Stimulated activated CD8-positive, alpha-beta memory T cell treated with anti-CD3 and anti-CD28 coated beads, Interleukin-2, amount 100 ng/mL, for 1 hour (primary cell): ENCODE measurements at places on chromosomes 3 and 15.

GRCh38 chr3:159356606-159357005, 554.8 kb downstream of the MFSD1 start:
- no peak for DNase-seq

DNA sequence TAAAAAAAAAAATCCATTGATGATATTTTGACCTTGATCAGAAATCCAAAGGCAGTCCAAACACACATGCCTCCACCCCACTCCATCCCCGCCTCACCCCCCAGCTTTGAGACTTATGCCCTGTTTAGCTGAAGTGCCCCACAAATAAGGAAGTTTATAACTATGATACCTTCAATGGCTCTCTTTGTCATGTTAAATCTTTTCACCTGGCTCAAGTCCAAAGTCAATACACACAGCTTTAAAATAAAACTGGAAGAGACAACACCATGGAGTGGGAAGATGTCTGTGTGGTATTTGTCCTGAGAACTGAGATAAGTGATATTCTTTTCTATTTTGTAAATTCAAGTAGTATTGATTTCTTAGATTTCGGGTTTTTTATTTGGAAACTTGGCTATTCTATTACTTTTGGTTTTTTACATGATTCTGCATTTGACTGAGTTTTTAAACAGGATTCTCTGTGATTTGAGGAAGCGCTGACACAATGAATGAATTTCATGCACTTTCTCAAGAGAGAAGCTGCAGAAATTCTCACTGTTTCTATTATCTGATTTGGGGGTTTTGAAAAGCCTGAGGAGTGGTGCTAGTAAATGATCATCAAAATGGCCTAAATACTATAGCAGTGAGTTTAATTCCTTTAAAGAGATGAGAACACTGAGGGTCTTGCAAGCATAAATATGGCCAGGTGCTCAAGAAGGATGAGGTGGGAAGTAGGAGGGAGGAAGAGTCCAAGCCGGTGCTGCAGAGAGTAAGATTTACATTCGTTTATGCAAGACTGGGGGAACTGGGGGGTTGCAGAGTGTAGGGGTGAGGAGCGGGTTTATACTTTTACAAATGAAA, 5.2 kb downstream of the FOXB1 start:
- DNase-seq: no peak

- no peak for DNase-seq
These were observed 16.0 kb upstream of the PTX3 start for GRCh38 chr3:157420606-157421130.

DNA sequence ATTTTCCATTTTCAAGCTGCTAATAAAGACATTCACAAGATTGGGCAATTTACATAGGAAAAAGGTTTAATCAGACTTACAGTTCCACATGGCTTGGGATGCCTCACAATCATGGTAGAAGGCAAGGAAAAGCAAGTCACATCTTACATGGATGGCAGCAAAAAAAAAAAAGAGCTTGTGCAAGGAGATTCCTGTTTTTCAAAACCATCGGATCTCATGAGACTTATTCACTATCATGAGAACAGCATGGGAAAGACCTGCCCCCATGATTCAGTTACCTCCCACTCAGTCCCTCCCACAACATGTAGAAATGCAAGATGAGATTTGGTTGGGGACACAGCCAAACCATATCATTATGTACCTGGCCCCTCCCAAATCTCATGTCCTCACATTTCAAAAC, 202.0 kb downstream of the FNDC3B start:
- DNase-seq: no peak

DNA sequence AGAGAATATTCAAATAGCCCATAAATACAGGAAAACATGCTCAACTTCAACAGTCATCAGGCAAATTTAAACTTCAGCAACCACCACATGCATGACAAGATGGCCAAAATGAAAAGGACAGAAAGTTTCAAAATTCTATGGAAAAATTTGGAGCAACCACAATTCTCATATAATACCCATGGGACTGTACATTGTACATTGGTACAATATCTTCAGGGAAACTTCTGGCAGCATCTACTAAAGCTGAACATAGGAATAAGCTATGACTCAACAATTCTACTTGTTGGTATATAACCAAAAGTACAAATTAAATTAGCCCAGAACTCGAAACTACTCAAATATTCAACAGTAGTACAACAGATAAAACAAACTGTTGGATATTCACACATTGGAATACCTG, 847.6 kb downstream of the TBL1XR1 start:
- no peak for DNase-seq

DNA sequence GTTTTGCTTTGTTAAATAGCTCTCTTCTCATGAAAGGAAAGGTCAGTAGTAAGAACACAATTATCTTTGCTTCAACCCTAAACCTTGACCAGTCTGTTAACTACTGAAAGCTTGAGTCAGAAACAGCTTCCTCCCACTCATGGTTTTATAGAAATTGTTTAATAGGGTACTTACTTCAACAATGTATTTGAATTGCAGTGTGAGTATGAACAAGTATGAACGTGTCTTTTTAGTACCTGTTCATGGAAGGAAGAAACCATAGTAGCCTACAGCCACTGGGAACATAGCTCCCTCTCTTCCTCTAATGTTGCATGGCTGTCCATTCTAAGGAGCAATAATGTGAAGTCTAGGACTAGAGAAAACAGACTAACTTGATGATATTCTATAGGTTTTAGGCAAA, 311.0 kb downstream of the MCTP2 start:
- DNase-seq: no peak

GRCh38 chr15:100234158-100235029, 107.4 kb downstream of the ADAMTS17 start:
- DNase-seq: no peak

GRCh38 chr15:91892436-91892835, 38.9 kb downstream of the SLCO3A1 start:
- DNase-seq: no peak

DNA sequence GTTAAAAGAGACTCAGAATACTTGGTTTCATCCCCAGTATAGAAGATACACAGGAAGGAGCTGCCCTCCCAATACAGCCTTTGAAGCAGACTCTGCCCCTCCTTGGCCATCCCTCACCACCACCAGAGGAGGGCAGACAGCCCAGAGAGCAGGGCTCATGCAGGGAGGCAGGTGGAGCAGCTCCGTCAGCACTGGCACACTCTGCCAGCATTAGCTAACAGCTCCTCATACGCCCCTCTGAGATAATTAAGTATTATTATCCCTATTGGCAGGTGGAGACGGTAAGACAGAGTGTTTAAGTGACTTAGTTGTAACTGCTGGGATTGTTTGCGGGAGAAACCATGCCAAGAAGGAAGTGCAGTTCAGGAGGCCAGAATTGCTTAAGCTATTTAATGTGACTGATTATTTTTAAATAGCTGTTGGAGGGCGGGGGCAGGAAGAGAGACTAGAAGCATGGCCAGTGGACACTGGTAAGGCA, 434.0 kb downstream of the EPHB1 start:
- DNase-seq: no peak

GRCh38 chr3:50242851-50243542, 7.0 kb downstream of the GNAI2 start:
- no peak for DNase-seq

DNA sequence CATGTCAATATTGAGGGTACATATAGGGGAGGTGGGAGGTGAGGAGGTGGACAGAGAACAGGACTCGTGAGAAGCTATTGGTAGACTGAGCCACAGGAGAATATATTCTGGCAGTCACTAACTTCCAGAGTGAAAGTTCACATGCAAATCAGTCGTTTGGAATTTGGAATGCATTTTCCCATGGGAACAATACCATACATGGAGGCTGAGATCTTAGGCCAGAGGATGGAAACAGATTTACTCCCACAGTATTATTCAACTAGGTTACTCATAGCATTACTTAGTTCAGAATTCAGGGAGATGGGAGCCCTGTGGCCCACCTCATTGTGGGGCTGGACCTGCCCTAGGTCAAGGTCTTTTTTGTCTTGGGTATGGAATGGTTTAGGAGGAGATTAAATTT, 36.4 kb upstream of the ABHD2 start:
- DNase-seq: no peak

- DNase-seq: no peak
These were observed 56.8 kb upstream of the TPM1 start for GRCh38 chr15:62985768-62986167.

DNA sequence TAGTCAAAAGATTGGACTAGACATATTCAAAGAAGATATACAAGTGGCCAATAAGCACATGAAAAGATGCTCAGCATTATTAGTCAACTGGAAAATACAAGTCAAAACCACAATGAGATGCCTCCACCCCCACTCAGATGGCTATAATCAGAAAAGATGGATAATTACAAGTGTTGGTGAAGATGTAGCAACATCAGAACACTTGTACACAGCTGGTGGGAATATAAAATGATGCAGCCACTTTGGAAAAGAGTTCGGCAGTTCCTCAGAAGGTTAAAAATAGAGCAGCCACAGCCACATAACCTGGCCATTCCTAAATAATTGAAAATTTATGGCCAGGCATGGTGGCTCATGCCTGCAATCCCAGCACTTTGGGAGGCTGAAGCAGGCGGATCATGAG, 38.4 kb downstream of the HEG1 start:
- DNase-seq: no peak

- no peak for DNase-seq
These were observed 6.4 kb downstream of the WDR73 start for GRCh38 chr15:84647726-84648125.

- DNase-seq: no peak
These were observed 71.3 kb downstream of the PTPRG start for GRCh38 chr3:61632568-61633175.

- DNase-seq: no peak
These were observed 70.5 kb upstream of the MAP4 start for GRCh38 chr3:48086705-48087104.

DNA sequence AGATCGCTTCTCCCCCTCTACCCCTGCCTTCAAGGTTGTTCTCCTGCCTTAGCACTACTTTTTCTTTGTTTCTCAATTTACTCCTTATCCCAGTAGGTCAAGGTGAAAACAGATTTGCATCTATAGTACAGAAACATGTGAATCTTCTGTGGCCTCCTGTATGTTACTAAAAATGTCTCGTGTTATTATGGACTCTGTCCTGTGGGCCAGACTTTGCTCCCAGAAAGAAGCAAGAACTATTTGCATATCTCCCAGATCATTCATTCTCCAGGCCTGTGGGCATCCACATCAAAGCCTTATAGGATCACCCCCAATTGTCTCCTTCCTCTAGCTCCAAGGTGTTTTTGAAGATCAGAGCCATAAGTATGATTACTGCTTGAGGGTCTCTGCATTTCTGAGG, 169.5 kb upstream of the ROPN1 start:
- no peak for DNase-seq

GRCh38 chr15:101348015-101348414, 53.0 kb upstream of the SNRPA1 start:
- DNase-seq: no peak

GRCh38 chr3:152556731-152557254, 278.1 kb upstream of the P2RY1 start:
- DNase-seq: no peak

DNA sequence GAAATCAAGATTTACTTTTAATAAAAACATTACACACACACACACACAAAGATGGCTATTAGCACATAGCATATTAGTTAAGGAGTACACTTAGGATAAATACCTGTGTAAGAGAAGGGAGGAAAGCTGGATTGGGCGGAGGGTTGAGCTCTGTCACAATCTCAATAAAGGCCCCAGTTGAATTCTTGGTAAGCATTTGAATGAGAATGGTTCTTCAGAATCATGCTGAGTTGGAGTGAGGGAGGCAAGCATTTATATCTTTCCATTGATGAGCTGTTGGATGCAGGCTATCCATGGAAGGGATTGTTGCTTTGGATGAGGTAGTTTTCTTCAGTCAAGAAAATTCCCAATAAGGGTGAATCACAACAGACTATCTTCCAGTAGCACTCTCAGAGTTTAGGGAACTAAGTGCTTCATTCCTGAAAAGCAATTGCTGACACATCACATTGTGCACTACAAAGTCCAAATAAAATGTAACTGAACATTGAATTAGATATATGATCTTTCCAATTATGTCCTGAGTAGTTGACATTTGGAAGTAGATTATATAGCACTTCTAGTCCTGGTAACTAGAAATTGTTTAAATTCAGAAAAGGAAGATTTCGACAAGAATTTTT, 95.7 kb downstream of the SUCNR1 start:
- no peak for DNase-seq

DNA sequence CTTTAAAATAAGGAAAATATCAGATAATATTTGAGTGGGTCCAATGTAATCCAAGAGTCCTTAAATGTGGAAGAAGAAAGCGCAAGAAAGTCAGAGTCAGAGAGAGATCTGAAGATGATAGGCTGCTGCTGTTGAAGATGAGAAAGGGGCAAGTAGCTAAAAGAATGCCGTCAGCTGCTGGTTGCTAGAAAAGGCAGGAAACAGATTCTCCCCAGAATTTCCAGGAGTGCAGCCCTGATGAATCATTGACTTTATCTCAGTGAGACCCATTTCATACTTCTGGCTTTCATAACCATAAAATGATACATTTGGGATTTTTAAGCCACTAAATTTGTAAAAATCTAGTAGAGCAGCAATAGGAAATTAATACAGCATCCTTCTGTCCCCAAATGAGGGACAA, 7.5 kb upstream of the CHMP2B start:
- DNase-seq: no peak

DNA sequence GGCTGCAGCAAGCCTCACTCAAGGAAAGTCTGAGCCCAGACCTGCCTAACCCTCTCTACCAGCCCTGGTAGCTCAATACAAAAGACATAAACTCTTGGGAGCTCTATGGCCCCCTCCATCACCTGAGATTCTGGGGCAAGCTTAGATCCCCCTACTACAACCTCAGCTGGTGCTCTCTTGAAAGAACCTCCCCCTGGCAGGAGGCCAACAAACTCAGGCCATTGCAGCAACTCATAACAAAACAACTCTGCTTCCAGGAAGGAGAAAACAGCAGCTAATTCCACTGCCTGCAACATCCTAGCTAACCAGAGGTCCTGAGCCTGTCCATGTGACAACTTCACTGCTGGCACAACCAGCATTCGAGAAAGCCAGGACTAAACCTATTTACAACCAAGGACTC, 169.2 kb downstream of the ROBO1 start:
- DNase-seq: no peak

GRCh38 chr3:31606453-31606852, 73.7 kb downstream of the STT3B start:
- no peak for DNase-seq

DNA sequence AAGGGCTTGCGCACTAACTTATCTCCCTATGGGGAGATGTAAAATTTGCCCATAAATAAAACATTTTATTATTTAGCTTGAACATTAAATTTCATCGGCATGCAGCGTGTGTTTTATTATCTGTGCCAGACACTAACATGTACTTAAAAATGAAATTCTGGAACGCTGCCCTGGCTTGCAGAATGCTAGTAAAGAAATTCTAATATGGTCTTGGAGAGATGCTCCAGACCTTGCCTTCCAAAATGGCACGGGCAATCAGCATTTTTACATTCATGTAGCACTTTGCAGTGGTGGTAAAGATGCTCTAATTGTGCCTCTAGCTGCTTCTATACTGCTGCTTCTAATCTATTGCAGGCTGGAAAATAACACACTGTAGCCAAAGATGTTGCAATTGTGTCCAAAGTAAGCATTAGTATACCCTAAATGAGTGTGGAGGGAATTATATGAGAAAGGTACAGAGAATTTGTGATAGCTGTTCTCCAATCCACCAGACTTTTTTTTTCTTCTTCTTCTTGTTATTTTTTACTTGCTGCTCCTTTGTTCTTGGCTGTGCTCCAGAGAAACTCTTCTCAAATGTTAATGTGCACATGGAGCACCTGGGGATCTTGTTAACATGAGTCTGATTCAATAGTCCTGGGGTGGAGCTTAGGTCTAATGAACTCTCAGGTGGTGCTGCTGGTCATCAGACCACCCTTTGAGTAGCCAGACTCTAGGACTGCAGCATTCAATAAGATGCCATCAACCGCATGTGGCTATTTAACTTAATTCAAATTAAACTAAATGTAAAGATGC, 47.3 kb downstream of the CRABP1 start:
- DNase-seq: no peak

GRCh38 chr15:71252044-71252739, 136.9 kb downstream of the THSD4 start:
- no peak for DNase-seq
